Naive thymus-derived CD4-positive, alpha-beta T cell (primary cell): ENCODE measurements at places on chromosomes 16 and 17. TPM values are rescaled to one million over a fixed set of nuclear protein-coding genes. Genes with fewer than 3 reads are reported as not detected.
A peak's percentile ranks its signal among the peaks of the same experiment; 100 is the strongest.

DNA sequence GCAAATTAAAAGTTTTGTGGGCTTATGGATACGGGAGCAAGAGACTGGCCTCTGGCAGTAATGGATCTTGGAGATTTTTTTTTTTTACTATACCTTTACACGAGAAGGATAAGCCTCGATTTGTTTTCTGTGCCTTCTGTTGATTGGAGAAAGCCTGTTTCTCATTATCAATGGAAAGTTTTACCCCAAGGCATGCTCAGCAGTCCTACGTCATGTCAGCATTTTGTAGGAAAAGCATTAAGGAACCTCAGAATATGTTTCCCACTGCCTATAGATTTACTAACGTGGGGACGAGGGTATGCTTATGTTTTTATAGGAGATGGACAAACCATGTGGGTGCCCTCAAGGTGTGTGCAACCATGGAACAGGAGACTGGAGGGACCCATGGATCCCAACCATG is 26.8 kb downstream of the CD300LG start:
- no peak for DNase-seq

- no peak for DNase-seq
Measured at GRCh38 chr17:40915199-40915661, 22.2 kb downstream of the KRT23 start.

Gene ABAT
- 6.0 and 6.7 TPM in 2 replicates for total RNA-seq

DNA sequence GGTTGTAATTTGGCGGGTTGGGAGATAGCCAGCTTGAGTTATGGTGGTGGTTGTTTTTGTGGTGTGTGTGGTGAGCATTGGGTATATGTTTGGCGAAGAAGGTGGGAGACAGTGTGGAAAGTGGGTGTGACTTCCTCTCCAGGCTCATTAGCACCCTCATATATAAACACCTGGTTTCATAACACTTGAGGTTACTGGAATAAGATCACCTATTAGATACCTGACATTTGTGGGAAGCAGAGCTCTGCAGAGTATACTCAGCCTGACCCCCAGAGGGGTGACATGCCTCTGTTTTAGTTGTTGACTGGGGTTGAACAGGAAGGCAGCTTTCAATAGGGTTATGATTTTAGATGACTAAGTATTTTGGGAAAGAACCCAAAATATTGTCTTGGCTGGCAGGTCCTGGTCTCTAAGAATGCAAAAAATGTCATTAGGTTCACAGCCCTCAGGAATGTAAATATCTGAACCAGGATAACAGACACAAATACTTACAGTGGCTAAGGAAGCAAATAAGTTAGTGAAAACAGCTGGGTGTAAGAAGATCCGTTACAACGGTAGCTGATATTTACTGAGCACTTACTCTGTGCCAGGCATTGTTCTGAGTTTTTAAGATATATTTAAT is 18.3 kb upstream of the EFCAB13 start:
- DNase-seq: no peak

DNA sequence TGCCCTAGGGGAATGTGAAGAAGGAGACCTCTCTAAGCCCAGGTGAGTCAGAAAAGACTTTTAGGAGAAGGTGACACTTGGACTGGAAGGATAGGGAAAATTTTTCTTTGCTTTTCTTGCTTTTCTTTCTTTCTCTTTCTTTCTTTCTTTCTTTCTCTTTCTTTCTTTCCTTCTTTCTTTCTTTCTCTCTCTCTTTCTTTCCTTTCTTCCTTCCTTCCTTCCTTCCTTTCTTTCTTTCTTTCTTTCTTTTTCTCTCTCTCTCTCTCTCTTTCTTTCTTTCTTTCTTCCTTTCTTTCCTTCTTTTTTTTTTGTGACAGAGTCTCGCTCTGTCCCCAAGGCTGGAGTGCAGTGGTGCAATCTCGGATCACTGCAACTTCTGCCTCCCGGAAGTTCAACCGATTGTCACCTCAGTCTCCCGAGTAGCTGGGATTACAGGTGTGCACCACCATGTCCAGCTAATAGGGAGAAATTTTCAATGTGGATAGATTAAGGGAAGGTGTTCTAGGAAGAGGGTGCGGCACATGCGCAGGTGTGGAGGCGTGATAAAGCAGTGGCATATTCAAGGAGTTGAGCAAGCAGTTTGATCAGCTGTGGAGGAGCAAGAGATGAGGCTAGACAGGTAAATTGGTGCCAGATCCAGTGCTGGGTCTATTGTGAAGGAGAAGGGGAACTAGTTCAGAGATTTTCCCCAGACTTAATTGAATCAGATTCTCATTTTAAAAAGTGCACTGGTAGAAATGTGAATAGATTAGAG is 40.4 kb downstream of the MMD start:
- DNase-seq: no peak

GRCh38 chr17:77834170-77835115 is 124.1 kb upstream of the TNRC6C start:
- DNase-seq: no peak

DNA sequence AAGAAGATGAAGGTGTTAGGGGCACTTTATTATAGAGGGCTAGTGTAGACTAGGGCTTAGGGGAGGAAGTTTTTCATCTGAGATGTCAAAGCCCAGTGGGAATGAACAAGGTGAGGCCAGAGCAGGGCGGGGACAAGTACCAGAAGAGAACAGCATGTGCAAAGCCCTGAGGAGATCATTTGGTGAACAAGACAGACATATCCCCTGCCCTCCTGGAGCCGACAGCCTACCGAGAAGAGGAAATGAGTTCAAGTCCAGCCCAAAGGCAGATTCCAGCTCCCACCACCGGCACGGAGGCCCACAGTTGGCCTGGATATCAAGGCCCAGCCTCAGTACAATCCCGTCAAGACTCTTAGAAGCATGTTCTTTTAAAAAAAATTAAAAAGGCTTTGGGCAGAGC is 61.1 kb downstream of the C16orf78 start:
- DNase-seq: no peak

DNA sequence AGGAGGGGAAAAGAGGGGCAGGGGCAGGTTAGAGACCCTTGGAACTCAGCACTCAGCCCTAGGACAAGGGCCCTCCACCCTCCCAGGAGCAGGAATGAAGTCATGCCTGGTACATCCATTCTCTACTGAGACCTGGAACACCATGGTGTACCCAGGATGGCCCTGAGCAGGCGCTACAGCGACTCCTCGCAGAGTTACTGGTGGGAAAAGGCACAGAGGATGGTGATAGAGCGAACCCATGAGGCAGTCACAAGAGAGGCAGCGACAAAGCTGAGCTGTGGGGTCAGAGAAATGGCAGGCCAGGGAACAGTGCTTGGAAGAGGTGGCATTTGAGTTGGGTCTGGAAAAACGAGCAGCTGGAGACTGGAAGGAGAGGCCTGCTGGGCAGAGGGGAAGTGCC is 37.5 kb downstream of the SRCIN1 start:
- DNase-seq: no peak

- peak; percentile 97 for DNase-seq
Measured at GRCh38 chr16:3150346-3151218, 15.8 kb downstream of the ZNF213 start.

DNA sequence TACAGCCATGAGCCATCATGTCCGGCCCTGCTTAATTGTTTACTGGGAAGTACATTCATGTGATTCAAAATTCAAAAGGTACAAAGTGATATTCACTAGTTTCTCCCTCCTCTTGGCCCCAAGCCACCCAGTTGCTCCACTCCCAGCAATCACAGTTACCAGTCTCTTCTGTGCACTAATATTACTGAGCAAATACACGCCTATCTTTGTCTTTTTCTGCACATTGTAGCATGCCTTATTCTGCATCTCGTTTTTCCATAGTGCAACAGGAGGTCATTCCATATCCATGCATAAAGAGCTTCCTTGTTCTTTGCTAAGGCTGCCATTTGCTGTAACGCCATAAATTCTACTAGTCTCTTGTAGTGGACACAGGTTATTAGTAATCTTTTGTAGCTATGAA is 2.2 kb upstream of the ALOX15 start:
- DNase-seq: no peak
